IMR-90 (cell line): ENCODE measurements at places on chromosomes 2 and 18. TPM values are rescaled to one million over a fixed set of nuclear protein-coding genes. Genes with fewer than 3 reads are reported as not detected.

- no peak for DNase-seq
Observed at GRCh38 chr2:71689393-71689792, 236.0 kb downstream of the DYSF start.

- no peak for DNase-seq
Observed at GRCh38 chr18:36410346-36410745, 112.8 kb downstream of the FHOD3 start.

GRCh38 chr2:225270861-225271260 lies 128.6 kb upstream of the NYAP2 start:
- DNase-seq, result peak; percentile 53

DNA sequence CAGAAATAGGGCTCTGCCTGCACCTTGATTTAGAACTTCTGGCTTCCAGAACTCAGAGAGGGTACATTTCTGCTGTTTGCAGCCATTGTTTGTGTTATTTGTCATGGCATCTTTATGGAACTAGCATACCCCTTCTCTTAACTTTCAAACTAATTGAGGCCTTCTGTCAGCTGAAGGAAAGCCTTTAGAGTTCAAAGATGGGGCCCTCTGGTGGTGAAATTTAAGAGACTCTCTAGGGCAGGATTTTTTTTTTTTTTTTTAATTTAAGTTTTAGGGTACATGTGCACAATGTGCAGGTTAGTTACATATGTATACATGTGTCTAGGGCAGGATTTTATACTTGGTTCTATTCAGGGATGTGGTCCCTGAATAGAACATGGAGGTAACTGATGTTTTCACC lies 260.6 kb upstream of the LINC00305 start:
- DNase-seq, result no peak

GRCh38 chr2:74317701-74318100 lies 25.5 kb downstream of the SLC4A5 start:
- DNase-seq, result no peak

DNA sequence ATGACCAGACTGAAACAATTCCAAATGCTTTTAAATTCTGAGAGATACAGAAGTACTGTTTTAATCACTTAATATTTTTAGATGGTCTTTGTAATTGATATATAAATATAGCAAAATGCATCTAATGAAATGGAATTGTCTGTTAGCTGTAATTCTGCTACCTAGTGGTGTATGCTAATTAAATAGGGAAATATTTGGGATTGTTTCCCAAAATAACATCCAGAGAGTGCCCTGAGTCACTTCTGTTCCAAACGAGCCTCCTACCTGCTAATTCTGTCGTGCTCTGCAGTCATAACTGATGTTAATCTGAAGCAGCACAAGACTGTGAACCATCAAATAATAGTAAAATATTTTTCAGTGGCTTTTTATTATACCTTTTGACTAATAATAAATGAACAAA lies 71.4 kb upstream of the NOSTRIN start:
- no peak for DNase-seq

- no peak for DNase-seq
Observed at GRCh38 chr2:59756150-59756549, 797.3 kb downstream of the BCL11A start.

DNA sequence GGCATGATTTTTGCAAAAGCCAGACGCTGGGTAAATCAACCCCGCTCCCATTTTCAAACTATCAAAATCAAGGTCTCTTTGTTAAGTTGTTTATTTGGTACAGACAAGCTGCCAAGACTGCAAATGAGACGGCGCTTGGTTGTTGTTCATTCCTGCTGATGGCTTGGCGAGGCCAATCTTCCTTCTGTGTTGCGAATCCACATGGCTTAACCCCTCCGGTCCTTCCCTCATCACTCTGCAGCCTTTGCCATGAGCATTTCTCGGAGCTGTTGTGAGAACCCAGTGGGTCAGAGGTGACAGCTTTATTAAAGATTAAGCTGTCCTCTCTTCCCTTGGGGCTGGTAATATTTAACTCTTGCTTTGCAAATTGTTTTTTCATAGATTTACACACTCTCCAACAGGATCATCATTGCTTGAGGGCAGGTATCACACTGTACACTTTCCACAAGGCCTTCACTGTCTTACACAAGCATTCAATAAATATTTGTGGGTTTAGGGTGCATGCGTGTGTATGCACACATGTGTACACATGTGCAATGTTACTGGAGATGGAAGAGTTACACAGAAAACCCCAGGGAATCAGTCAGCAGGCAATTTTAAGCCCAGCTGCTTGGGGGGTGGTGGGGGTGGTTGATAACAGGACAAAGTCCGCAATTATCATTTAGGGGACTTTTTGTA lies 27.8 kb upstream of the KCNF1 start:
- no peak for DNase-seq

GRCh38 chr2:45964223-45964841 lies 312.9 kb downstream of the PRKCE start:
- peak; percentile 90 for DNase-seq

GRCh38 chr2:72316774-72317173 lies 169.1 kb upstream of the CYP26B1 start:
- no peak for DNase-seq

DNA sequence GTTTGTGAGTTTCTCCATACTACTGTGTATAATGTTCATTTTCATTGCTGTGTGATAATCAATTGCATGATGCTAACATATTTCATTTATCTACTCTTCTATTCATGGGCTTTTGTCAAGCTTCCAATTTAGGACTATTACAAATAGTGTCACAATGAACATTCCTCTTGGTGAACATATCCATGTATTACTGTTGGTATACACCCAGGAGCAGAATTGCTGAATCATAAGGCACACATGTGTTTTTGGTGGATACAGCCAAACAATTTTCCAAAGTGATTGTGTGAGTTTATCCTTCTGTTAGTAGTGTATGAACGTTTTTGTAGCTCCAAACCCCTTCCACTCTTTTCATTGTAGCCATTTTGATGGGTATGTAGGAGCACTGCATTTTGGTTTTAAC lies 101.6 kb upstream of the COPS8 start:
- no peak for DNase-seq

GRCh38 chr2:15688924-15689568 lies 97.4 kb downstream of the DDX1 start:
- DNase-seq, result no peak

- peak; percentile 12 for DNase-seq
Observed at GRCh38 chr18:52391810-52392559, 52.0 kb downstream of the DCC start.

GRCh38 chr2:138654146-138654545 lies 126.0 kb downstream of the NXPH2 start:
- no peak for DNase-seq

- DNase-seq, result no peak
Observed at GRCh38 chr2:2828774-2829368, 497.8 kb upstream of the MYT1L start.

The CYP1B1 gene
- polyA plus RNA-seq, result 0.65 and 0.77 TPM in 2 replicates

The C2orf15 gene
- not detected in 2 replicates for polyA plus RNA-seq

The LOXL3 gene
- 21.8 and 23.4 TPM in 2 replicates for polyA plus RNA-seq

The ZNF513 gene
- 23.5 and 23.7 TPM in 2 replicates for polyA plus RNA-seq

The EVA1A gene
- polyA plus RNA-seq, result 54.5 and 61.6 TPM in 2 replicates

The POMC gene
- polyA plus RNA-seq, result 0.17 and 0.47 TPM in 2 replicates

The CRYBA2 gene
- polyA plus RNA-seq, result not detected in 2 replicates

The DSG3 gene
- not detected in 2 replicates for polyA plus RNA-seq
